ENCODE measurements at places on chromosomes 16 and 17. TPM values are rescaled to one million over a fixed set of nuclear protein-coding genes. Genes with fewer than 3 reads are reported as not detected.

DNA sequence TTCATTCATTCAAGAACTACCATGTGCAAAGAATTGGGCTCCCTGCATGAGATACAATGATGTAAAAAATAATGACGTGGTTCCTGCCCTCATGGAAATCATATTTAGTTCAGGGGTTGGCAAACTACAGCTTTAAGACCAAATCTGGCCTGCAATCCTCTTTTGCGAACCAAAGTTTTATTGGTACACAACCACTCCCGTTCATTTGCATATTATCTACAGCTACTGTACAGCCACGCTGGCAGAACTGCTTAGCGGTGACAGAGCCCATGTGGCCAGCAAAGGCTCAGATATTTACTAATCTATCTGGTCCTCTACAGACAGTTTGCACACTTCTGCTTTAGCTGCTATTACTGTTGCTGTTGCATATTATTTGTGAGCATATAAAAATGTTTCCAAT, 167.7 kb downstream of the XYLT1 start:
- H3K27ac ChIP-seq, result no peak overlapping the region
- no peak for DNase-seq
- H3K27me3 ChIP-seq, result no peaks in the 10 kb centered on the region
- H3K4me3 ChIP-seq, result no peak overlapping the region
- peaks cover 15% of the 10 kb centered on the region for H3K36me3 ChIP-seq
- peaks cover 51% of the 10 kb centered on the region for H3K4me1 ChIP-seq

- H3K27me3 ChIP-seq, result no peaks in the 10 kb centered on the region
- peak; percentile 50 for DNase-seq
- peak overlapping the region; percentile 19 for H3K4me3 ChIP-seq
- H3K4me1 ChIP-seq, result peaks cover 31% of the 10 kb centered on the region
These were observed 6.8 kb downstream of the LDHD start for GRCh38 chr16:75109732-75110243.

ZSCAN10 gene
- total RNA-seq, result not detected

DNA sequence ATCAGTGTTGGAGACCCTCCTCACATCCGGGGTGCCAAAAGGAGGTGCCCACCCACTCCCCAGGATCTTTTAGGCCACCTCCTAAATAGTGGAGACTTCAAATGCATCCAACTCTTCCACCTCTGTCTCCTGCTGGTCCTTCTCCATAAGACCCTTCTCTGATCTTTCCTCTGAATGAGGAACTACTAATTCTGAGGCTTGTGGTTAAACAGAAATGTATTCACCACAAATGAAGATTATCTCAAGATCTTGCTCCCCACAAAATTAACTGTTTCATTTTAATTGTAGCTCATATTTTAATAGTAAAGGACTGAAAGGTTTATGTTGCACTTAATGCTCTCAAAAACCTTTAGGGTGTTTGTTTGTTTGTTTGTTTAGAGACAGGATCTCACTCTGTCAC, 34.1 kb downstream of the TLE7 start:
- no peak overlapping the region for H3K4me3 ChIP-seq
- peaks cover 61% of the 10 kb centered on the region for H3K27me3 ChIP-seq
- H3K36me3 ChIP-seq, result no peaks in the 10 kb centered on the region
- DNase-seq, result no peak
- H3K27ac ChIP-seq, result no peak overlapping the region

- H3K27me3 ChIP-seq, result no peaks in the 10 kb centered on the region
- no peak overlapping the region for H3K4me3 ChIP-seq
- DNase-seq, result peak; percentile 79
These were observed 20.7 kb downstream of the DNAH9 start for GRCh38 chr17:11618861-11619566.

GRCh38 chr17:67374329-67375053, 2.6 kb upstream of the PITPNC1 start:
- peak; percentile 87 for DNase-seq
- H3K36me3 ChIP-seq, result peaks cover 27% of the 10 kb centered on the region
- no peaks in the 10 kb centered on the region for H3K27me3 ChIP-seq
- no peak overlapping the region for H3K4me3 ChIP-seq
- no peak overlapping the region for H3K27ac ChIP-seq
- peaks cover 19% of the 10 kb centered on the region for H3K4me1 ChIP-seq

TMC6 gene
- 133 TPM for total RNA-seq

DNA sequence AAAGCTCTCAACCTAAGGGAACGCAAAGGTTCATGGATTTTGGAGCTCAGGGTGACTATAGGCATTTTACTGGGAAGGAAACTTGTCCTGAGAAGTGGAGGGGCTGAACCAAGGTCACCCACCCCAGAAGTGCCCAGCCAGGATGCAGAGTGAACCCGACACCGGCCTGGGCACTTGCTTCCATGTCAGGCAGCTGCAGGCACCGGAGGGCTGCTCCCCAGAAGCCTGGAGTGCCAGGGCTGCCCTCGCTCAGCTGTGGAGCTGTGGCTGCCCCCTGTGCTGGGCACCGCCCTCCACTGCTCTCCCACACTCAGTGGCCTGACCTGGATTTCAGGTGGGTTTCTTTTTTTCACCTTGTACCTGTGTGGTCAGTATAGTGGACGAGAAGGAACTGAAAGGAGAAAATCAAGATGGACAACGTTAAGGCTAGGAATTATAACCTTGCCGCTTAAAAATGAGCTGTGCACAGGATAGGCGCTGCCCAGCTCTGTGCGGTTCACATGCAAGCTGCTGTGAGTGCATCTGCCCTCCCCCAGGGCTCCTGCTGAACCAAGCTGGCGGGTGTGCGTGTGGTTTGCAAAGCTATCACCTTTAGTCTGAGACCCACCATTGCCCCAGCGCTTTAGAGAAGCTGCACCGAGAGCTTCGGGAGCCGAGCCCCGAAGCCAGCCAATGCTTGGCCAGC, 2.2 kb downstream of the MAPK8IP3 start:
- no peaks in the 10 kb centered on the region for H3K27me3 ChIP-seq
- no peak overlapping the region for H3K27ac ChIP-seq
- H3K36me3 ChIP-seq, result peaks cover 61% of the 10 kb centered on the region

ALOX15 gene
- total RNA-seq, result 0.27 TPM

PIK3R6 gene
- not detected for total RNA-seq

TMEM256 gene
- 47.8 TPM for total RNA-seq

VTN gene
- total RNA-seq, result 0.22 TPM

DNA sequence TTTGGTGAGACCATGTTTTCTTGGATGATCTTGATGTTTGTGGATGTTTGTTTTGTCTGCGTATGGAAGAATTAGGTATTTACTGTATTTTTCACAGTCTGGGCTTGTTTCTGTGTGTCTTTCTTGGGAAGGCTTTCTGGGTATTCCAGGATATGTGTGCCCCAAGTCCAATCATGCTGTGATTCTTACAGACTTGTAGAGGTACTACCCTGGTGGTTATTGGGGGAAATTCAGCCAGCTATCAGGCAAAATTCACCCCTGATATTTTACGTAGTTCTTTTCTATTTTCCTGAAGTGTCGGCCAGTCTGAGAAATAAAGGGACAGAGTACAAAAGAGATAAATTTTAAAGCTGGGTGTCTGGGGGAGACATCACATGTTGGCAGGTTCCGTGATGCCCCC, 33.4 kb upstream of the ARL4D start:
- H3K27ac ChIP-seq, result peak overlapping the region; percentile 43

DNA sequence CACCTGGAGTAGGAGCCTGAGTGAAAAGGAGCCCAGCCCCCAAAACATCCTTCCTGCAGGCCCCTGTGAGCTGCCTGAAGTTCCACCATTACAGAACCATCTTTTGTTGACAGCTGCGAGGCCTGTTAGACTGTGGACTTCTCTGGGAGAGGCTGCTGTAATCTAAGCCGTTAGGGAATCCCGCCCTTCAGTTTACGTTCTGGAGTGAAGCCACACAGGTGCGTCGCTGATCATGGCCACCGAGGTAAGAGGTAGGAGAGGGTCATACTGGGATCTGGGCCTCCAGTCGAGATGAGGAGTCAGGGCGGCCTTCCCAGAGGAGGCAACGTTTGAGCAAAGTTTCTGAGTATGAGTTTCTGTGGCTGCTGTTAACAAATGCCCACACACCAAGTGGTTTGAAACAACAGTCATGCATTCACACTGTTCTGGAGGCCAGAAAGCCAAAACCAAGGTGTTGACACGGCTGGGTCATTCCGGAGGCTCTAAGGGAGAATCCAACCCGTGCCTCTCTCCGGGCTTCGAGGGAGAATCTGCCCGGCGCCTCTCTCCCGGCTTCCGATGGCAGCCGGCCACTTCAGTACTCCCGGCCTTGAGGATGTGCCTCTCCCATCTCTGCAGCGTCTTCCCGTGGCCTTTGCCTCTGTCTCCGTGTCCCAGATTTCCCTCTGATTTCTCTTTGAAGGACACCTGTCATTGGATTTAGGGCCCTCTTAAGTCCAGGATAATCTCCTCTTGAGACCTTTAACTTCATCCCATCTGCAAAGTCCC, 26.6 kb upstream of the ATP2C2 start:
- no peak overlapping the region for H3K4me3 ChIP-seq
- H3K27ac ChIP-seq, result no peak overlapping the region
- peaks cover 16% of the 10 kb centered on the region for H3K27me3 ChIP-seq
- no peaks in the 10 kb centered on the region for H3K4me1 ChIP-seq
- no peak for DNase-seq

GRCh38 chr17:73710095-73710592, 65.9 kb upstream of the SDK2 start:
- no peaks in the 10 kb centered on the region for H3K36me3 ChIP-seq
- H3K27ac ChIP-seq, result no peak overlapping the region
- no peak overlapping the region for H3K4me3 ChIP-seq
- peaks cover 86% of the 10 kb centered on the region for H3K27me3 ChIP-seq
- no peaks in the 10 kb centered on the region for H3K4me1 ChIP-seq

ETV4 gene
- 80.3 TPM for total RNA-seq

GALR2 gene
- 0.27 TPM for total RNA-seq
